Aorta (tissue), 5 donors: ENCODE measurements at places on chromosomes 11 and 22. TPM values are rescaled to one million over a fixed set of nuclear protein-coding genes. Genes with fewer than 3 reads are reported as not detected.

GRCh38 chr22:46857885-46858143, 95.4 kb downstream of the TBC1D22A start:
- H3K4me3 ChIP-seq: no peak overlapping the region
- no peak overlapping the region for H3K27ac ChIP-seq
- H3K4me1 ChIP-seq: no peaks in the 10 kb centered on the region
- H3K27me3 ChIP-seq: no peaks in the 10 kb centered on the region

DNA sequence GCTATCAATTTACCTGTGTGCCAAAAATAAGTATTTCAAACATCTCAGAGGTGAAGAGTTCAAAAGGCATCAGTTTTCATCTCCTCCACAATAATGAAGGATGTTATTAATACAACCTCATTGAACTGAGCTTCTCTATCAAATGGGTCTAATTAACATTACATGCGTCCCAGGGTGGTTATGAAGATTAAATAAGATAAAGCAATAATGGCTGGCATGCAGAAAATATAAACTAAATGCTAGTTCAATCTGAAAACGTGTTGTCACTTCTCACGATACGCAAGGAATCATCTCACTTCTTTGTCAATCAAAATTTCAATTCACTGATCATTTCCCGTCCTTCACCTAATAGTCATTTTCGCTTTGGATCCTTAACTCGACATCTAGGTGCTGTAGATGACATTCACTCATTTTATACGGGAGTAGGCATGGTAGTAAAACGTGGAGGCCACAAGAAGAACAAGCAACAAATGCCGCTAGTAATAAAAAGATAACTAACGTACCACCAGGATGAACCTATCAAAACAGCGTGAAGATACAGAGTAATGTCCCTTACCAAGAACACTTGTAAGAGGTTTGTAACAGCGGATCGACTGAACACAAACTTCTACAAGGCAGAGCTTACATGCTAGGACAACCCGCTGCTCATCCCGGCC, 918 bp downstream of the CHORDC1 start:
- no peaks in the 10 kb centered on the region for H3K36me3 ChIP-seq
- DNase-seq: no peak
- H3K4me3 ChIP-seq: peak overlapping the region; percentile 53
- H3K27me3 ChIP-seq: no peaks in the 10 kb centered on the region

Gene SH3BP1
- total RNA-seq: 18.2 TPM

Gene DBX1
- not detected for total RNA-seq

Gene MS4A15
- not detected for total RNA-seq
